Kidney (tissue), 22 donors: ENCODE measurements at places on chromosomes 7 and 10. TPM values are rescaled to one million over a fixed set of nuclear protein-coding genes. Genes with fewer than 3 reads are reported as not detected.

- DNase-seq, result no peak
Observed at GRCh38 chr7:16739863-16740622, 13.5 kb upstream of the TSPAN13 start.

GRCh38 chr7:7157177-7157886 lies 25.0 kb upstream of the C1GALT1 start:
- no peak for DNase-seq

DNA sequence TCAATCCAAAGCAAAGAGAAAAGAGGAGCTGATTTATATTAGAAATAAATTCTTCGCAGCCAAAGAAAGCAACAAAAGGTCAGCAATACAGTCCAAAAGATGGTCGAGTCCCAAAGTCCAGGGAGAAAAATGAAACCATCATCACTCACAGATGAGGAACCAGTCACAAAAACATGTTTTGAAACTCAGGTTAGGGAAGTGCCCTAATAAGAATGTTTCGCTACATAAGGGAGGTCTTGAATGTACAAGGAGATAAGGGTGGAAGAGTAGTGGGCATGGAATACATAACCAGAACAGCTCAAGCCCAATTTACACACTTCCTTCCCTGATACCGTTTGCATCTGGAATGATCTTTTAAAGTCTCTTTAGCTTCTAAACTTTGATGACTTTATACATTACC lies 53.6 kb downstream of the VPS41 start:
- DNase-seq, result no peak

- peak; percentile 10 for DNase-seq
Observed at GRCh38 chr10:92886334-92886961, 38.1 kb downstream of the EXOC6 start.

DNA sequence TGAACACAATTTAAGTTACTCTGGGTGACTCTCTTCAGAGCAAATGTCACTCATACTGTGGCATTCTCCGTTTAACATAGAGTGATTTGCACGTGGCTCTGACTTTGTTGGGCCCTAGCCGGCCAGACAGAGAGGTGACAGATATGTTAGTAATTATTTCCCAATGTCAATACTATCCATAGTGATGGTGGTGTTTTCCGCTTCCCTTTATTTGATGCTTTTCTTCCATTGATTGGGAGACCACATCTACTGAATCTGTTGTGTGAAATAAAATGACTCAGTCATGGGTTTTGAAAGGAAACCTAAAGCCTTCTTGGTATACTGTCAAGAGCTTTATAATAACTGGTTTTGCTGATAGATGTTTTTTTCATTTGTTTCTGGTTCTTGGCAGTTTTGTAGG lies 7.4 kb downstream of the AVL9 start:
- no peak for DNase-seq

GRCh38 chr7:117143580-117143979 lies 179.3 kb downstream of the WNT2 start:
- DNase-seq, result no peak

OR2A7 gene
- total RNA-seq, result 12.3 TPM
